ENCODE measurements at places on chromosomes 5 and 9.

DNA sequence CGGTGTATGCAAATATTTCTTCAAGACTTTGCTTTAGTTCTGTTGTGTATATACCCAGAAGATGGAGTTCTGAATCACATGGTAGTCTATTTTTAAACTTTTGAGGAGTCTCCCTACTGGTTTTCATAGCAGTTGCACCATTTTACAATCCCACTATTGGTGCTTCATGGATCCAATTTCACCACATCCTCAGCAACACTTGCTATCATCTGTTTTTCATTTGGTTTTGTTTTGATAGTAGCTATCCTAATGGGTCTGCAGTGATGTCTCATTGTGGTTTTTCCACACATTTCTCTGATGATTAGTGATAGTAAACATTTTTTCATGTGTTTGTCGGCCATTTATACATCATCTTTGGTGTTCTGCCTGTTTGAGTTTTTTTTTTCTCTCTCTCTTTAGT, 1339.3 kb downstream of the EFNA5 start:
- no peak for DNase-seq

- no peak for DNase-seq
Measured at GRCh38 chr9:110897943-110898342, 140.3 kb downstream of the LPAR1 start.

GRCh38 chr9:31608416-31608815, 776.0 kb upstream of the ACO1 start:
- DNase-seq: no peak

DNA sequence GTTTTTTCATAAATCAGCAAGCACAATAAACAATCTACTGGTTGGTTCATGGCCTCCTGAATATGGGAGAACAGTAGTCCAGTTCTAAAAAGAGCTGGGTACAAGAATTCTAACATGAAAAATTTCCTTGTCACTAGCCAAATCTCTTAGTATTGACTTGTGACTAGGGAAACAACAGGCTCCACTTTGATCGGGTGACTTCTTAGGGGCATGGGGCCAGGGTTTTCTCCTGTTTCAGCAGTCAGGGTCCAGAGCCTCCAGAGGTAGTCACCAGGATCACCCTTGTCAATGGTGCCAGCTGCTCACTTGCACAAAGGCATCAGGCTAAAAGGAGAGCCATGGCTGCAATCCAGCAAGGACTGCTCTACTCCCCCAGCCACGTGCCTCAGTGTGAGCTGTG, 38.1 kb downstream of the LPAR1 start:
- DNase-seq: no peak

GRCh38 chr9:4106081-4106759, 193.6 kb downstream of the GLIS3 start:
- DNase-seq: no peak

DNA sequence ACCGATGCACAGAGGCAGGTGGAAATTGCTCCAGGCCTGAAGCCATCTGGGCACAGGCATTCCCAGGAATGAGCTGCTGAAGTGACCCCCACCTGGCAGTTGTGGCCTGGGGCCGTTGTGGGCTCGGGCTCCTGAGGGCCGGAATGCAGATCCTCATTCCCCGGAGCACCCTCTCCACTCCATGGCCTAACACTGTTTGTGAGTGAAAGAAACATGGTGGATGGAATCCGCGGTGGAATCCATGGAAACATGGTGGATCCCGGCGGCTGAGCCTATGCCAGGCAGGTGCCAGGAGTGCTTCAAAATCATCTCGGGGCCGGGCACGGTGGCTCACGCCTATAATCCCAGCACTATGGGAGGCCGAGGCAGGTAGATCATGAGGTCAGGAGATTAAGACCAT, 3.6 kb upstream of the SARDH start:
- no peak for DNase-seq

DNA sequence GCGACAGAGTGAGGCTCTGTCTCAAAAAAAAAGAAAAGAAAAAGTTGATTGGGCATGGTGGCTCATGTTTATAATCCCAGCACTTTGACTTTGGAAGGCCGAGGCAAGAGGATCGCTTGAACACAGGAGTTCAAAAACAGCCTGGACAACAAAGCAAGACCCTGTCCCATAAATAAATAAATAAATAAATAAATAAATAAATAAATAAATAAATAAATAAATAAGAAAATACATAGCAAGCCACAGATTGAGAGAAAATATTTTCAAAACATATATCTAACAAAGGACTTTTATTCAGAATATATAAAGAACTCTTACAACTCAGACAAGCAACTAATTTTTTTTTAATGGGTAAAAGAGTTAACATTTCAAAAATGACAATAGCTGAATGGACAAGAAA, 71.2 kb downstream of the PLPP1 start:
- no peak for DNase-seq

All from C1 segment of cervical spinal cord (tissue), 14 donors.